Type B pancreatic cell (in vitro differentiated cells): ENCODE measurements at places on chromosomes 16 and 17. TPM values are rescaled to one million over a fixed set of nuclear protein-coding genes. Genes with fewer than 3 reads are reported as not detected.

DNA sequence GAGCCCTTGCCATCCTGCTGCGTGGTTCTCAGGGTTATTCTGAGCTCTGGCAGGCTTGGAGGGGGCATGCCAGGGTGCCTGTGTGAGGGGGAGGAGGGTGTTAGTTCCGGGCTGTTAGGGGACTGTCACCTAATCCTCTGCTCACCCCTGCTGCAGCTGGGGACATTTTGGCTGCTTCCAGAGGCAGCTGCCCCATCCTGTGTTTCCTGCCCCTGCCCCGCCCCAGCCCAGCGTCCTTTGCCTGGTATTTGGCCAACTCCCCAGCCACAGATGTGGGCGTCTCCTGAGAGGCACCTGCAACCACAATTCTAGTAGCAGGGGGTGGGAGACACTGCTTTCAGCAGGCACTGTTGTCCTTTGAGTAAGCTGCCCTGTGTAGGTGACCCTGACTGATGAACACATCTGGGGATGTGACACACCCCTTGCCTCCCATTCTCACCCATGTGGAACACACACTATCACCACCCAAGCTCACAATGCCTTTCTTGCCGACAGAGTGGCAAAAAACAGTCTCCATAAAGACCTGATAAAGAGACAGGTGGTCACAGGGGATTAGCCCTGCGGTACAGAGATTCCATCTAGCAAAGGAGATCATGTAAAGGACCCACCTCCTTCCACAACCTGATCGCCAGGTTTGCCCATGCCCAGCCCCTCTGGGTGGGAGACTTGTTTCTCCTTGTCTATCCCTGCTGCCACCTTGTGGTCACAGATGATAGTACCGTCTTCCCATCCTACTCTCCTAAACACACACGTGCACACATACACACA, at the start of gene CHRNE:
TSS of gene CHRNE (minus strand) at position 48 of the 768 bp plus-strand sequence. CDS start at position 13, 35 bp downstream.
- no peak for DNase-seq

DNA sequence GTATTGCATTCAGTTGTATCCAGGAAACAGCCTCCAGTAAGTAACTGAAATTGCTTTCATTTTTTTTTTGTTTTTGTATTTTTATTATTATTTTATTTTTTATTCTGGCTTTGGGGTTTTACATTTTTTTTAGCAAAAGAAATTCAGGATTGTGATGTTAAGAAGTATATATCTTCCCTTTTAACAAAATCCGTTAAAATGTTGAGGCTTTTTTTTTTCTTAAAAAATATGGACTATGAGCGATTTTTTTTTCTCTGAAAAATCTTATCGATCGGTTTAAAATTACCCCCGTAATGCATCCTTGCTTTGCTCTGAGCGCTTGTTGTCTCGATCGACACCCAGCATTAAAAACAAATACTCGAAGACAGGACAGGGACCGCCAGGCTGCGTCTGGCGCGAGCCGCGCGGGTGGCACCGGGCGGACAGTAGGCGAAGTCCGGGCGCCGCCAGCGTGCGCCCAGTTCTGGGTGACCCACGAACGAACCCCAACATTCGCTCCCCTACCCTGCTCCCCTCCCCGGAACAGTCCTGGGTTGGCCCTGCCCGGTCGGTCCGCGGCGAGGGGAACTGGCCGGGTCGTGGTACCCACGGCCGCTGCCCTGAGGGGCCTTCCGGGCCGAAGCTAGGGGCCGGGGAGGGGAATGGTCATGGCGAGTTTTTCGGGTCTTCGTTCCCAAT, 482 bp downstream of the BAHCC1 start:
- DNase-seq = no peak

DNA sequence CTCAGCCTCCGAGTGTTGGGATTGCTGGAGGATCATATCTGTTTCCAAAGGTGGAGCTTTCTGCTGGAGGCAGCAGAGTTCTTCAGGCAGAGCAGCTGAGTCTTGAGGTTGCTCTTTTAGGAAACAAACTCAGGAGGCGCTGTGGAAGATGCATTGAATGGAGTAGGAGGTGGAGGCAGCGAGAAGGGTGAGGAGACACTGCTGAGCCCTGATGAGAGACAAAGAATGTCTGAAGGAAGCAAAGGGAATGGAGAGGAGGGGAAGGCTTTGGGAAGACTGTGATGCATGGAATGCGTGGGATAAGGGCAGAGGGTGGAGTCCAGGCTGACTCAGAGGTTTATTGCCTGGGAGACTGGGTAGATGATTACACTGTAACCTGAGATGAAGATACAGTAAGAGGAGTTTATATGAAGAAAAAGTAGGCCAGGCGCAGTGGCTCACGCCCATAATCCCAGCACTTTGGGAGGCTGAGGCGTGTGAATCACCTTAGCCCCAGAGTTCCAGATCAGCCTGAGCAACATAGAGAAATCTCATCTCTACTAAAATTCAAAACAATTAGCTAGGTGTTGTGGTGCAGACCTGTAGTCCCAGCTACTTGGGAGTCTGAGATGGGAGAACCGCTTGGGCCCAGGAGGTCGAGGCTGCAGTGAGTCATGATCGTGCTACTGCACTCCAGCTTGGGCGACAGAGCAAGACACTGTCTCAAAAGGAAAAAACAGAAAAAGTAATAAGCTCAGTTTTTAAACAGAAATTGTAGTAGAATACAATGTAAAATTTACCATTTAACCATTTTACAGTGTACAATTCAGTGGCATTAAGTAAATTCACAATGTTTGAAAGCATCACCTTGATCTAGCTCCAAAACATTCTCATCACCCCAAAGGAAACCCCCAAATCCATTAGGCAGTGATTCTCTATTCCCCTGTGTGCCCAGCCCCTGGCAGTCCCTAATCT, 17.8 kb upstream of the TMEM219 start:
- no peak for DNase-seq

GRCh38 chr17:71632328-71632727, 488.5 kb upstream of the SOX9 start:
- DNase-seq = no peak

DNA sequence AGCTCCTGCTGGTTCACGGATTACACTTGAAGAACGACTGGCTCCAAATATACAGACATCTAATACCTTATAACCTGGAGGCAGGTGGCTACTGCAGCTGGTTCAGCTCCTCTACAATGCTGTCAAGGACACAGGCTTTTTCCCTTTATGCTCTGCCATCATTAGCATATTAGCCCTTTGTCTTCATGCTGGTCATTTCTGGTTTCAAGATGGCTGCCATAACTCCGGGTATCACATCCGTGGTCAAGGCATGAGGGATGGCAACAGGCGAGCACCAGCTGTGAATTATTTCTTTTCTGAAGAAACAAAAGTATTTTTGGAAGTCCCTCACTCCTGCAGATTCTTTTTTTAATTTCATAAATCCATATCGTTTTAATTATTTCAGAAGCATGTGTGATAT, 124.3 kb upstream of the MED13 start:
- no peak for DNase-seq

DNA sequence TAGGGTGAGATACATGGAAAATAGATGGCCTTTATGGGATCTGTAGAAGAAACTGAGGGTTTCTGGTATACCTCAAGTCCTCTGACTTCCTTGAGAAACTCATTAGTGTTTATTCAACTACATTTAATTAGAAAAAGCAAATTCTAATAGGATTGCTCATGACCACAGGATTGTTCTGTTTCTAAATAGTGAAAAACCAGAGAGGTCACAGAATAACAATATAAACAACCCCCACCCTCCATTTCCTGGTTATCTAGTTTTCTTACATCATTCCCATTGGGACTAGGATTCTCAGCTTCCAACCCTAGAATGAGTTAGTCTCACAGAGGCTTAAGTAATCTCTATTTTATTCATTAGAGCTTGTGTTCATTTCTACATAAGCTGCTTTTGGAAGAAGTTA, 30.0 kb downstream of the SF3B3 start:
- no peak for DNase-seq

GRCh38 chr17:73663614-73664013, 19.4 kb upstream of the SDK2 start:
- no peak for DNase-seq

DNA sequence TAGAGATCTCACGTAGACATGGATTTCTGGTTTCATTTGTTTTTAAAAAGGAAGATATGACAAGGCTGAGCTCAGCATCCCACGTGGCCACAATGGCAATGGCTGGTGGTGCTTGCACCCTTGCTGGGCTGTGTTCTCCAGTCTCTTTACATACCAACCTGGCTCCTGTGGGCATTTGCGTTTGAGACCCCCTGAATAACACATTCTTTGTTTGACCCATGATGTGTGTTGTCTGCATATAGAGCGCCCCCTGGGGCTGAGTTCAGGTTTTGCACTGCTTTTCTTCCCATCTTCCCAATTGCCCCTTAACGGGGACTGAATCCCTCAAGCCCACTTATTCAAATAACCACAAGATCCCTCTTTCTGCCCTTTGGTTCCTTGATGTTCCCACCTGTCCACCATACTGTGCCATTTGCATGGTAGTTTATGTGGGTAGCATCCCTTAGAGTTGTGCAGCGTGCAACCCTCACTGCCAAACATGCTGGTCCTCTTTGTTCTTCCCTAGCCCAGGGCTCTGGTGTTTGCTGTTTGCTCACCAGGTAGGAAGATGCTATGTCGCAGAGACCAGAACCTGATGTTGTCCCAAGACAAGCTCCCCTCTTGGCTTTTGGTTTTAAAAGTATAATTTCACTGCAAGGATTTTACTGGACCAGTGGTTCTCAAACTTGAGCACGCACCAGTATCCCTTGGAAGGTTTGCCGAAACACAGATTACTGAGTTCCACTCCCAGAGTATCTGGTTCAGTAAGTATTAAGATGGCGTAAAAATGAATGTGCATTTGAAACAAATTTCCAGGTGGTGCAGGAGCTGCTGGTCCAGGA, 38.5 kb upstream of the NKD1 start:
- peak; percentile 65 for DNase-seq

GRCh38 chr16:31292704-31293103, 32.9 kb downstream of the ITGAM start:
- no peak for DNase-seq

DNA sequence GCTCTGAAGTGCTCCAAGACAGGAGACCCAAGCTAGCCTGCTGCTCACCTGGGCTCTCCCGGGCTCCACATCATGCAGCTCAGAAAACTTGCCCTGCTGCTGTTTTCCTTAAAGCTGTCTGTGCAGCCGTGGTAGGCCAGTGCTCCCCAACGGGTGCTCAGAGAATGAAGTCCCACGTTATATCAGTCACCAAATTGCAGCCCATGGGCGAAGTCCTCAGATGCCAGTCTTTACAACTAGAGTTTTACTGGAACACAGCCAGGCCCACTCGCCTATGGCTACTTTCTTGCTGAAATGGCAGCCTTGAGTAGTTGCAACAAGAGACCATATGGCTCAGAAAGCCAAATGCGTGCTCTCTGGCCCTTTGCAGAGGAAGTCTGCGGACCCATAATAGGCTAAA, 6.3 kb downstream of the CREBBP start:
- DNase-seq = no peak

DNA sequence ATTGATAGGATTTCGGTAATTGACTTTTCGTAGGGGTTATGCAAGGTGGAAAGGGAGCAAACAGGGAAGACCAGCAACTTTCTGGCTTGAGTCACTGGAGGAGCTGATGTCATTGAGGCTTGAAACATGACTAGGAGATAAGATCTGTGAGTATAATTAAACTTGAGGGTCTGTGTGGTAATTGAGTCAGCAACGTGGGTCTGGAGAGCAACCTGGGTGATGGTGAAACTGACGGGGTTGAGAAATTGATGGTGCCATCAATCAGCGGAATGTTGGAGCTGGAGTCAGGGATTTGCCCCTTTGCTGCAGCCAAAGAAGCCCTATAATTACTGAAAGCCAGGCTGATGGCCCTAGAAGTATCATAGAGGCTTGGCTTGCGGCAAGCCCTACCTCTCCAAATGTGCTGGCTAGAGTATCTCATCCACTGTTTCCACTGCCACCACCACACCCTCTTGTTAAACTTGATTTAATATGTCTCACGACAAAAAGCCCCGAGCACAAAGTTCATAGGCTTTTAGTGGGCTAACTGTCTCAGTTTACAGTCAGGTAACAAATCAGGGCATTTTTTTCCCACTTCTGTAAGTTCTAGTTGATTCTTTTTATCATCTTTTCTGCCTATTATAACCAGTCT, 186.9 kb upstream of the ELAC2 start:
- no peak for DNase-seq

- DNase-seq = no peak
Observed at GRCh38 chr17:39404542-39405378, 3.3 kb upstream of the FBXL20 start.

DNA sequence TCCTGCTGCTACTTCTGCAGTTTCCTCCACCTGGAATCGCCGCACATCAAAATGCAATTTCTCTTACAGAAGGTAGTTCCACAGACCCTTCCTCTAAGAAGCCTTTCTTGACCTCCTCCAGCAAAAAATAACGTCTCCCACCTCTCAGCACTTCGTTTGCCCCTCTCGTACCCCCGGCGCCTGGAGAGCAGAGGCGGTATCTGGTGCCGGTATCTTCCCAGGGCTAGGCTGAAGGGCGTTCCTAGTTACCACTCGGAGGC, 482 bp downstream of the DCTPP1 start:
- no peak for DNase-seq

DNA sequence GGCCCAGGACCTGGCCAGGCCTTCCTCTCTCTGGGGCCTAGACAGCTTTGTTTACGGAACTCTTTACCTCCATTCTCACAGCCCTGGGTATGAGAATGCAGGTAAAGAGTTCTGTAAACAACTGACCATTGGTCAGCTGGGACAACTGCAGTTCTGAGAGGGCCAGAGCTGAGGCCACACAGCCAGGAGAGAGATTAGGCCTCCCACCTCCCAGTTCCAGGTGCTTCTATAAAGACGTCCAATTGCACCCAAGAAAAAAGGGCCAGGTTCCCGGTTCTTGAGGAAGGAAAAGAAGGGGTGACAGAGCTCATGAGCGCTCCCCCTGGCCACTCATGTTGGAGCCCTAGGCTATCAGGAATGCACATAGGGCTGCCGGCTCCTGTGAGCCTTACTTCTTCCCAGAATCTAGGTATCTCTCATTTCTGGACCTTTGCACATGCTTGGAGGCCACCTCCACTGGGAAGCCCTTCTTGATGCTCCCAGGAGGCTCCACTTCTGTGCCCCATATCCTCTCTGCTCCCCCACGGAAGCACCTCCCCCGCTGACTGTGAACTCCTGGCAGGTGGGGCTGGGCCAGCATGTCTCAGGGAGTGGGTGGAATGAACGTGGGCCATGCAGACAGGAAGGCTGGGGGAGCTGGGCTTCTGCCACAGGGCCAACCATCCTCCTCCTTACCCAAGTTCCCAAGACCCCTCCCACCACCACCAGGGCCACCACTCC, 13.1 kb downstream of the CNGB1 start:
- DNase-seq = no peak

DNA sequence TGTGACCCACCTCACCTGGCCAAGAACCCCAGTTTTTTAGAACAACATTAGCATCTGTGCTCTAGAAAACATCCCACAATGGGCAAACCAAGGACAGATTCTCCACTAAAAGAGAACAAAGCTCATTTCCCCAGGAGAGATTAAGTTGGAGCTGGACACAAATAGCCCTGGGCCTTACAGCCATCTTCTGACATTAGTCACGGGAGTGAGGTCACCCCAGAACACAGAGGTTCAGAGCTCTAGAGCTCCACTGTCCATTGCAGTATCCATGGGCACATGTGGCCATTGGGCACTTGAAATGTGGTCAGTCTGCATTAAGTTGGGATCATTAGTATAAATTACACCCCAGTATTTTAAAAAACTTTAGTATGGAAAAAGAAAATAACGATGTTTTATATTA, 47.6 kb upstream of the RBBP6 start:
- DNase-seq = no peak

GRCh38 chr17:61009663-61010062, 332.0 kb downstream of the BCAS3 start:
- no peak for DNase-seq

- DNase-seq = peak; percentile 10
Observed at GRCh38 chr16:50520451-50521245, 27.5 kb upstream of the NKD1 start.

Gene SLC38A8
- not detected in 2 replicates for total RNA-seq

Gene OR4D1
- not detected in 2 replicates for total RNA-seq

Gene SMIM22
- total RNA-seq = 5.0 and 7.8 TPM in 2 replicates
